ENCODE measurements at places on chromosomes 7 and 10. TPM values are rescaled to one million over a fixed set of nuclear protein-coding genes. Genes with fewer than 3 reads are reported as not detected.

GRCh38 chr7:8068892-8069686, 100.5 kb downstream of the GLCCI1 start:
- H3K4me3 ChIP-seq = no peak overlapping the region
- DNase-seq = no peak
- no peak overlapping the region for H3K27ac ChIP-seq

The PLPP4 gene
- not detected for total RNA-seq

DNA sequence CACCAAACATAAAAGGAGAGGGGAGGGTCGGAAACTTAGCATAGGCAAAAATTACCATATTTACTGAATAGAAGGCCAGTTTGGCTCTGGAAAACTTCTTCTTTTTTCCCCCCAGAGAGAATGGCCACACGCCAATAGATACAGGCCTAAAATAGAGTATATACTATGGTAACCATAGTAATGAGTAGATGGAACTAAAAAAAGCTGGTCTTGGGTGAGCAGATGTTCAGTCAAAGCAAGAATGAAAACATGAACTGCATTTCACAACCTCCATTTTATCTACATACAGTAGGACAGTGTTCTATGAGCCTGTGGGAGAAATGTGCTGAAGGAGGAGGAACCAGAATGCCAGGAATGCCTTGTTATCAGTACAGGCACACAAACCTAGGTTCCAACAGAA, 141.7 kb upstream of the SEMA3A start:
- no peaks in the 10 kb centered on the region for H3K36me3 ChIP-seq
- no peak overlapping the region for H3K27ac ChIP-seq
- no peaks in the 10 kb centered on the region for H3K27me3 ChIP-seq
- DNase-seq = no peak
- H3K4me1 ChIP-seq = no peaks in the 10 kb centered on the region

DNA sequence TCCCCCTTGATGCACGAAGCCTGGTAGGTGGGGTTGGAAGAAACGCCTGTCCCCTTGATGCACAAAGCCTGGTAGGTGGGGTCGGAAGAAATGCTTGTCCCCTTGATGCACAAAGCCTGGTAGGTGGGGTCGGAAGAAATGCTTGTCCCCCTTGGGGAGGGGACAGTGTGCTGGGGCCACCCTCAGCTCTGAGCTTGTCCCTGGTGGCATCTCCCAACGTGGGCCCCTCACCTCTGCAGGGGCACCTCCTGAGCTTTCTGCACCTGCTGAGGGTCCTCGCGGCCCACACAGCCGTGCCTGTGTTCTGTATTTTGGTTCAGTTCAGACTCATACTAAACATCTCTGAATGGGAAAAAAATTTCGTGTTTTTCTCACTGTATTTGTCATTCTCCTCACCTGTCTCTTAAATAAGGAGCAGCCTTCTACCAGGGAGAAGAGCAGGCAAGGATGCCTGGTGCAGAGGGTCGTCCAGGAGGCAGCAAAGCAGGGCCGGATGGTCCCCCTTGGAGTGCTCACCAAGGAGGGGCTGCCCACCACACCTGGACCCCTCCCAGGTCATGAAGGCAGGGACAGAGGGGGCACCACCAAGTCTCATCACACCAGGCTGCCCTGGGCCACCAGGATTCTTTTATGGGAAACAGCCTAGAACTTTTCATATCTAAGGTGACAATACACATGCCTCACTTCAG, 24.7 kb downstream of the VIPR2 start:
- H3K4me1 ChIP-seq = no peaks in the 10 kb centered on the region
- peaks cover 8% of the 10 kb centered on the region for H3K27me3 ChIP-seq
- DNase-seq = no peak
- H3K36me3 ChIP-seq = no peaks in the 10 kb centered on the region

GRCh38 chr7:112360681-112361080, 89.6 kb upstream of the IFRD1 start:
- no peak overlapping the region for H3K4me3 ChIP-seq
- H3K4me1 ChIP-seq = no peaks in the 10 kb centered on the region
- no peak for DNase-seq
- peaks cover 7% of the 10 kb centered on the region for H3K27me3 ChIP-seq

Measured in activated CD8-positive, alpha-beta T cell treated with anti-CD3 and anti-CD28 coated beads for 36 hours (primary cell).